ENCODE measurements at places on chromosomes 5 and 9.

DNA sequence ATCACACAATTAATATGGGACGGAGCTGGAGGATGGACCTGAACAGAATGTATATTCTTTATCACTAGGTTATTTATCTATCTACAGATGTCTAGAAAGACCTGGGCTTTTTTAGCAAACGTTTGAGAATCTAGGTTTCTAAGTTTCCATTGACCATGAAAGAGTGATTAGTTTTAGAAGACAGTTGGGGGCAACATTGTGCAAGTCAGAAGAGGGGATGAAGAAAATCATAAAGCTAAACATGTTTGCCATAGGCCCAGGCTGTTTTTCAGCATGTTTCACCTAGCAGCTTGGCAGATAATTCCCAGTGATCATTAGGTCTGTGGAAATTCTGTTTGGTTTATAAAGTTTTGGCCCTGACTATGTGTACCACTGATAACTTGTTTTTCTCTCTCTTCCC is 44.1 kb upstream of the CDKN2B start:
- no peaks in the 10 kb centered on the region for H3K36me3 ChIP-seq
- no peak for DNase-seq
- H3K27ac ChIP-seq: no peak overlapping the region
- H3K4me1 ChIP-seq: peaks cover 15% of the 10 kb centered on the region

- H3K4me3 ChIP-seq: no peak overlapping the region
- no peaks in the 10 kb centered on the region for H3K4me1 ChIP-seq
- peaks cover 15% of the 10 kb centered on the region for H3K27me3 ChIP-seq
- no peaks in the 10 kb centered on the region for H3K36me3 ChIP-seq
- no peak for DNase-seq
- no peak overlapping the region for H3K27ac ChIP-seq
Observed at GRCh38 chr5:595285-595875, 16.8 kb upstream of the CEP72 start.

GRCh38 chr5:16489322-16489791 is 23.8 kb upstream of the ZNF622 start:
- peak; percentile 39 for DNase-seq
- no peak overlapping the region for H3K4me3 ChIP-seq
- H3K27ac ChIP-seq: no peak overlapping the region
- H3K4me1 ChIP-seq: no peaks in the 10 kb centered on the region
- H3K27me3 ChIP-seq: no peaks in the 10 kb centered on the region

- no peaks in the 10 kb centered on the region for H3K27me3 ChIP-seq
- no peak overlapping the region for H3K27ac ChIP-seq
- no peaks in the 10 kb centered on the region for H3K4me1 ChIP-seq
Observed at GRCh38 chr5:74162524-74162923, 478.0 kb downstream of the ENC1 start.

GRCh38 chr5:41374631-41375030 is 135.8 kb downstream of the PLCXD3 start:
- no peaks in the 10 kb centered on the region for H3K4me1 ChIP-seq
- H3K36me3 ChIP-seq: no peaks in the 10 kb centered on the region
- no peak overlapping the region for H3K27ac ChIP-seq
- DNase-seq: no peak
- no peak overlapping the region for H3K4me3 ChIP-seq

GRCh38 chr5:141841378-141842180 is 36.6 kb downstream of the PCDH1 start:
- no peaks in the 10 kb centered on the region for H3K36me3 ChIP-seq
- H3K27me3 ChIP-seq: no peaks in the 10 kb centered on the region
- DNase-seq: no peak
- no peaks in the 10 kb centered on the region for H3K4me1 ChIP-seq
- H3K4me3 ChIP-seq: no peak overlapping the region

DNA sequence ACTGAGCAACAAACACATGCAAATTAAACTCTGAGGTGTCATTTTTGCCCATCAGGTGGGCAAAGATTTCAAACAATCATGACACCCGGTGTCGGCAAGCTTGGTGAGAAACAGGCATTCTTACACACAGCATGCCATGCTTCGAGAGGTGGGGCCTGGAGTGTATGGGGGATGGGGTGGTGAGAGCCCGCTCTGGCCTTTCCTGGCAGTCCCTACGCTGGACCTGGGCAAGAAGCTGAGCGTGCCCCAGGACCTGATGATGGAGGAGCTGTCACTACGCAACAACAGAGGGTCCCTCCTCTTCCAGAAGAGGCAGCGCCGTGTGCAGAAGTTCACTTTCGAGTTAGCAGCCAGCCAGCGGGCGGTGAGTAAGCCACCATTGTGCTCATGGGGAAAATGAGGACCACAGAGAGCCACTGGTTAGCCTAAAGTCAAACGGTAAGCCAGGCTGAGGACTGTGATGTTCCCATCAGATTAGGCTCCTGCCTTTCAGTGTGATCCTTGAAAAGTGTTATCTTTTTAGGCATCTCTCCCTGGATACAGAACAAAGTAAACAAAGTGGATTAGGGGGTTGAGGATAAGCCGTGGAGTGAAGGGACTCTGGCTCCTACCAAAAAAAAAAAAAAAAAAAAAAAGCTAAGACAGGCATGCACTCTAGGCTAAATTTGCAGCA is 9.4 kb downstream of the MYOZ3 start:
- H3K27me3 ChIP-seq: peaks cover 16% of the 10 kb centered on the region
- no peak overlapping the region for H3K4me3 ChIP-seq
- H3K27ac ChIP-seq: no peak overlapping the region
- no peaks in the 10 kb centered on the region for H3K36me3 ChIP-seq
- peaks cover 30% of the 10 kb centered on the region for H3K4me1 ChIP-seq
- DNase-seq: no peak
